ENCODE measurements at places on chromosomes 7 and 10.
A peak's percentile ranks its signal among the peaks of the same experiment; 100 is the strongest.

- DNase-seq: peak; percentile 89
Observed at GRCh38 chr10:68901105-68901927, at the start of gene DDX50. TSS of gene DDX50 (plus strand) at chr10:68901315. CDS start at chr10:68901385, 70 bp downstream.

DNA sequence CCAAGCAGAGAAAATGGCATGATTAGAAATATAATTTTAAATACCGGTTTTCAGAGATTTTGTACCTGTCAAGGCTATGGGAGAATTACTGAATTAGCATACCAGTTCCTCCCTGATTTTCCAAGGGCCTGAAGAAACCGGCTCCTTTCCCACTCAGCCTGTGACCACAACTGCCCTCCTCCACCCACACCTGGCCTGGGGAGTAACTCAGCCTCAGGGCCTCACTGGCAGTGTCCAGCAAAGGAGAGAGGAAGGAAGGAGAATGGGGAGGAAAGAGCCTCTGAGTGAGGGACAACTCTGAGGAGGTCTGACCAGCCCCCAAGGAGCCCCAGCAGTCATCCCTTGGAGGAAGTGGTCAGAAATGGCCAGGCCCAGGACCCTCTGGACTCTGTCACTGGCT is 98.0 kb upstream of the LYZL2 start:
- no peak for DNase-seq

DNA sequence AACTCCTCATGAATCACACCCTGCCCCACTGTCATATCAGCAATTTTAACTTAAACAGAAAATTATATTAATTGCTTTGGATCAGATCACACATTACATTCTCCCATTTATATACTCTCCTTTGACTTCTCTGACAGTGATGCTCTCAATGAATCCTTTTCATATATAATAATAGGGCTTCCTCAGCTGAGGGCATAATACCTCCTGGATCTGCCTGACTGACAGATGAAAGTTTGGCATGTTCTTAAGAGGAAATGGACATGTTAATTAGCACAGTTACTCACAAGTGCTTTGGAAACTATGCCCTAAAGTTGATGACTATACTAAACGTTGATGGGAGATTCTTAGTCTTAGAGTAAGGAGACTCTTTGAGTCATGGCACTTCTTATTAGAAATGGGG is 478.2 kb upstream of the LRRN3 start:
- no peak for DNase-seq

DNA sequence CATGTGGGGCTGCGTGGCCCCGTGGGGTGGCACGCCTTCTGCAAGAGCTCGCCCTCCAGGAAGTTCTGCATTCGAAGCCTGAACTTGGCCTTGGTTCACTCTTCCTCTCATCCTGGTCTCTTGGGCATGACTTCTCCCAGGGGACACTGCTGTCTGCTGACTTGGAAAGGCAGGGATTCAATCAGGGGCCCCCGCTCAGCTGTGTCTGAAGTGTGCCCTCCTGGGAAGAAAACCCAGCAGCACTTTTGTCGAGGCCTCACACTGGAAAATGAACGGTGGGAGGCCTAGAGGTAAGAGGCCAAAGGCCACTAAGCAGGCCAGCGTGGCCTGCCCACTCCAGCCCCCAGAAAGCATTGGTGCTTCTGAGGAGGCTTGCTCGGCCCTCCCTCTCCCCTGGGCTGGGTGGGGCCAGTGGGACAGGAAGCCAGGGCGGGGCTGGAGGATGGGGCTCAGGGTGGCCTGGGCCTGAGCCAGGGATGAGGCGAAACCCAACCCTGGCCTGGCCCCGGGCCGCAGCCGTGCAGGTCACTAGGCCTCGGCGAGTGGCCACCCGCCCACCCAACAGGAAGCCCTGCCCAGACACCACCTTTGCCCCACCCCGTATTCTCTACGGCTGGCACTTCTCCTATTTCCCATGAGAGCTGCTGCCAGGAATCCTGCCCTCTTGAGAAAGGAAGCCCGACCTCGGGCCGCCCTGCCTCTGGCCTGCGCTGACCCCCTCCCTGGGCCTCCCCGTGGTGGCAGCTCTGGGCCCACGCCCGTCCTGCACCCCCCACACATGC is 81.1 kb downstream of the ZMIZ1 start:
- DNase-seq: no peak

- DNase-seq: no peak
Observed at GRCh38 chr7:105196473-105196872, 182.5 kb downstream of the KMT2E start.

- no peak for DNase-seq
Observed at GRCh38 chr10:111836571-111836970, 347.0 kb downstream of the GPAM start.

DNA sequence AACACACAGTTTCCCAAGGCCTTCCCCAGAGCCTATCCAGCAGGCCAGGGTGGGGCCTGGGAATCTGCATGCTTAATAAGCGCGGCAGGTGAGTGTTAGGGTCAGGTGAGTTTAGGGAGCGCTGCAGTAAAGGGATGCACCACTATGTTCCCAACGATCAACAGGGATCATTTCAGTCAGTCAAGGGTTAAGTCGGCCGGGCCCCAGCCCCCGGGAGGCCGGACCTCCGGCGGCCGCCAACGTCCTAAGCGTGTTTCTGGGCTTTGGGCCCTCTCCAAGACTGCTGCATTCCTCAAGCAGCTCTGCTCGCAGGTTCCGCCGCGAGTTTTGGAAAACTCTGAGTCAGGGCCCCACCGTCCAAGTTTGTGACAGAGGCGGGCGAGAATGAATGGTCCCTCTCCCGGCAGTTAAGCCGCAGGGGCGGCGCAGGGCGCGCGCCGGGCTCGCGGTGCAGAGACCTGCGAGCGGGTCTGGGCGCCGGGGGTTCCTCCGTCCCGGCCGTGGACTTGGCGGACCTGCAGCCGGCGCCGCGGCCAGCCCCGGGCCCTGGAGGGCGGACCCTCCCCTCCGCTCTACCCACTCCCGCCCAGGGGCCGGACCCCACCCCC is 81.6 kb downstream of the ARHGAP22 start:
- no peak for DNase-seq

DNA sequence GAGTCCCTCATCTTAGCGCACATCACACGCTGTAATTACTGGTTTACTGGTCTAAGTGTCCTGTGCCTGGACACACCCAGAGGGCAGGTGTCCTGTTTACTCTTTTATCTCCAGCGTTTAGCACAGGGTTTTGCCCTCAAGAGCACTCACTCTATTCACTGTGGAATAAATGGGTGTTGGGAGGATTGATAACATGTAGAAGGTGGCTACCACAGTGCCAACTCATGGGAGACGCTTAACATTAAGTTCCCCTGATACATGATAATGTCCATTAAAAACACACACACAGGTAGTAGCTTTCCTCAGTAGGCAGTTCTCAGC is 96.1 kb upstream of the EFCAB10 start:
- DNase-seq: no peak

DNA sequence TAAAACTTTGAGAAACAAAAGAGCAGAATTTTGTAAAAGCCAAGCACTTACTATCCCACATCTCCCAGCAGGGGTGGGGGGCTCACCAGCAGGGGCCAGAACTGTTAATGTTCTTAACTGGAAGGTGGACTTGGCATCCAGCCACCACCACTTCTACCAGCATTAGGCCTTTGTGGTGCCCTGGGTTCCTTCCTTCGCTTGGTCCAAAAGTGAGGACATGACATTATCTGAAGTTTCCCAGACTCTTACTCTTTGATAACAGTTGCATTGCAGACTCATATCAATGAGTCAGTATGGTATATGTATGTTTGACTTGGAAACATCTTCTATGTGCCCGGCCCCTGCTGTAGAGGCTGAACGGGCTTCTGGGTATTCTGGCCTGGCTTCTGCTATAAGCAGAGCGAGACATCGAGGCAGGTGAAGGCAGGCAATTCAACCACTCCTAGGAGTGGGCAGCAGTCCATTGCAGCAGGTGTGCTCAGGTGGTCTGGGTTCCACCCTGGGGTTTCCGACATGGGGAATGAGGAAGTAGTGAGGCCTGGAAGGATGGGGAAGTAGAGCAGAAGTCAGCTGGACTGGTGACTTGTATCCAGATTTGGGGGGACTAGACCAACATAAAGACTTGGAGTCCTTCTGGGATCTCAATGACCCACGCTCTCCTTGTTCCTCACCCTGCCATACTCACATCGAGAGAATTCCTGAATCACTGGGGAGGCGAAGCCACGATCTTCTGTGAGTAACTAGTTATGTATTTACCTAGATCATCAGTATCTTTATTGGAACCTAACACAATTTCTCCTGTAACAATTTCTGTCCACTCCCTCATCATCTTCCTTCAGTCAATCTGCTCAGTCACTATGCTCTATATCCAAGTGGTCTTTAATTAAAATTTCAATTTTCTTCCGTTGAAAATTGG is 4.1 kb downstream of the ZNF777 start:
- DNase-seq: no peak

GRCh38 chr7:13852281-13852968 is 137.0 kb downstream of the ETV1 start:
- DNase-seq: no peak

DNA sequence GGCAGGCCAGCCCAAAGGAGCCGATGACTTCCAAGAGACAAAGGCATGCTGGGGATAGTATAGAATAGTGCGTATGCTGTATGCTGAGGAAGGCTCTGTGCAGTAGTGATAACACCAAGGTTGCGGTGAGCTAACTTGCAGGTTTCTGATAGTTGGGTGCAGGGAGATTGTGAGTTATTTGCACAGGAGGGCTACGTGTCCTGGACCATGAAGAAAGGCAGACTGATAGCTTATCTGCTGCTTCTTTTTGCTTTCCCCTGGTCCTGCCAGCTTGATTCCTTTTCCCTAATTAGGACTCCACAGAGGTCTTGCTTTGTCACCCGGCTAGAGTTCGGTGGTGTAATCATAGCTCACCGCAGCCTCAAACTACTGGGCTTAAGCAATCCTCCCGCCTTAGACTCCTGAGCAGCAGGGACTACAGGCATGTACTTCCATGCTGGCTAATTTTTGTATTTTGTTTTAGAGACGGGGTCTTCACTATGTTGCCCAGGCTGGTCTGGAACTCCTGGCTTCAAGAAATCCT is 43.9 kb upstream of the ARHGAP12 start:
- no peak for DNase-seq

GRCh38 chr7:116380025-116380424 is 119.5 kb upstream of the CAV2 start:
- DNase-seq: no peak

DNA sequence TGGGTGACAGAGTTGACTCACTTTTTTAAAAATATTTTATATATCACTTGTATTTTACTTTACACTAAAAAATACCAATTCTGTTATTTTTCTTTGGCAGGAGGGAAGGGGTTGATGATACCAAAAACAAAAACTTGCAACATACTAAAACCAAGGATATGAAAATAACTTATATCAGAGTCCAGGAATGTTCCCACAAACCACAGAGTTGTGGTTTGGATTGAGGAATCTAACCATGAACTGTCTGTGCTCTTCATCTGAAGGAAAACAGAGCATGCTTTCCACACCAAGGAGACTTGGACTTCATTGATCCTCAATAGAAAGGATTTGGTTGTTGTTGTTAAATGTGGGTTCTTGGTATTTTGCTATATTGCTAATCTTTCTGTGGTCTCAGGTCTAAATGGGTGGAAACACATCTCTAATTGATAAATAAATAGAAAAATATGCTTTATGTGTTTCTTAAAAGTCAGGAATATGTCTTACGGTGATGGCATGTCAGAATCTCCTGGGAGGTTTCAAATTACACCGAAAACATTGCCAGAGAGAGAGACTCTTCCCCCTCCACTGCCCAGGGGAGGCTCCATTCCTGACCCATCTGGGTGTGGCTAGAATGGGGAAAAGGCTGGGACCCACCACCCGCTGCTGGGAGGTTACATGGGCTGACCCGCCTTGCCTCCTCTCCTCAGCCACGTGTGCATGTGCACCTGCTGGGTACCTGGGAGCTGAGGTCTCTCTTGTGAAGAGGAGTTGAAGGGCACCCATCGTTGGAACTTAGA is 46.9 kb upstream of the STK17A start:
- no peak for DNase-seq

DNA sequence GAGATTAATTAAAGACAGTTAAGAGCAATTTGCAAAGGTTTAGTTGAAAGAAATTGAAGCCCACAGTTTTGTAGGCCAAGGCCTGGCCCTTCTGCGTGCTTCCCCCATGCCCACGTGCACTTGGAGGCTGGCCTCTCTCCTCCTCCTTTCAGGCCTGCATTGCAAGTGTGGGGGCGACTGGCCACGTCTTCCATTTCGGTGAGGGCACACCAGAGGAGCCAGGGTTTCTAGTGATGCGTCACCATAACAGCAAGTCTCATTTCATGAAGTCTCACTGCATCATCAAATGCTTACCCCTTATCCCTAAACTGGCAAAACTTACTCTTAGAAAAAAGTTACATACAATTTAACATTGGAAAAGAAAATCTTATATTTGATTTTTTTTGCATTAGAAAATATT is 141.2 kb downstream of the NRF1 start:
- no peak for DNase-seq

GRCh38 chr10:35924759-35925158 is 282.7 kb upstream of the FZD8 start:
- DNase-seq: no peak

DNA sequence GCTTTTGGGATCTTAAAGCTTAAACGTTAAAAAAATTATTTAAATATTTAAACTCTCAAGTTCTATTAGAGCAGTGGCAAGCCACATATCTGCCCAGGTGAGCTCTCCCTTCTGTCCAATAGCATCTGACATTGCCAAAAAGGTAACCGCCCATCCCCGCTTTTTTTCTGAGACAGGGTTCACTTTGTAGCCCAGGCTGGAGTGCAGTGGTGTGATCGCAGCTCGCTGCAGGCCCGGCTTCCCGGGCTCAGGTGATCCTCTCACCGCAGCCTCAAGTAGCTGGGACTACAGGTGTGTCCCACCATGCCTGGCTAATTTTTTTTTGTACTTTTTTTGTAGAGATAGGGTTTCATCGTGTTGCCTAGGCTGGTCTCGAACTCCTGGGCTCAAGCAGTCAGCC is 83.2 kb downstream of the RBM33 start:
- no peak for DNase-seq

DNA sequence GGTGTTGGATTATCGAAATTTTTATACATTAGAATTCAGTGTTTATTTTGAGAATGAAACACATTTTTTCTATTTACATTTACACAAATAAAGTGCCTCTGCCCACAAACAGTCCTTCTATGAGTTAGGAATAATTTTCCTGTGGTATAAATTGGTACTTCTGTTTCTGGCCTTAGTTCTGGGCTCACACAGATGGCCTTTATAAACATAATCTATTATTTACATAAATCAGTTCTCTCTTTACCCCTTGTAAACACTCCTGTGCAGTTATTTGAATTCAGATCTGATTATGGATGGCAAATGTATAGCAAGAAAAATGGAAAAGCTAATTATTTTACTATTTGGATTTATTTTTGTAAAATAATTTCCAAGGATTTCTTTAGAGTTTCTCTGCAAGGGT is 143.2 kb downstream of the PRKG1 start:
- DNase-seq: no peak

GRCh38 chr10:33277135-33277536 is 57.3 kb downstream of the NRP1 start:
- DNase-seq: no peak

- DNase-seq: no peak
Observed at GRCh38 chr7:139791316-139791715, 13.5 kb upstream of the HIPK2 start.

All from activated naive CD8-positive, alpha-beta T cell treated with anti-CD3 and anti-CD28 coated beads, Interleukin-2, amount 50 U/mL, for 16 hours (primary cell).